ENCODE measurements at places on chromosomes 3 and 15.

GRCh38 chr15:62711691-62712454, 330.7 kb upstream of the TPM1 start:
- no peak for DNase-seq

GRCh38 chr3:145519398-145520047, 641.5 kb downstream of the PLOD2 start:
- DNase-seq, result no peak

GRCh38 chr15:98905963-98906711, 101.5 kb downstream of the PGPEP1L start:
- no peak for DNase-seq

DNA sequence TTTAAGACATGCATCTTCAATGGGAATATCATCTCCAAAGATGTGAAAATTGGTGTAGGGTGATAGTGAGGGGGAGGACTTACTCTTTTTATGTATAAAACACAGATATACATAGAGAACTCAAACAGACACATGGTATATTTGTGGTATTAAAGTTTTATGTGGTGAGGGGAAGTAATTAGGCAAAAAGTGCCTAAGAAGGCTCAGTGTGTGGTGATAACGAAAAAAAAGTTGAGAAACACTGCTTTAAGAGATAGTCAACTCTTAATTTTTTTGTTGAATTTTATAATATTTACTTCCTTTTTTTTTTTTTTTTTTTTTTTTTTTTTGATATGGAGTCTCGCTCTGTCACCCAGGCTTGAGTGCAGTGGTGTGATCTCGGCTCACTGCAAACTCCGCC, 174.2 kb upstream of the FRMD4B start:
- DNase-seq, result no peak

GRCh38 chr3:39754549-39754948, 54.9 kb upstream of the MYRIP start:
- no peak for DNase-seq

GRCh38 chr3:38561746-38562466, 65.8 kb downstream of the EXOG start:
- no peak for DNase-seq

GRCh38 chr15:71271327-71271726, 156.1 kb downstream of the THSD4 start:
- no peak for DNase-seq

DNA sequence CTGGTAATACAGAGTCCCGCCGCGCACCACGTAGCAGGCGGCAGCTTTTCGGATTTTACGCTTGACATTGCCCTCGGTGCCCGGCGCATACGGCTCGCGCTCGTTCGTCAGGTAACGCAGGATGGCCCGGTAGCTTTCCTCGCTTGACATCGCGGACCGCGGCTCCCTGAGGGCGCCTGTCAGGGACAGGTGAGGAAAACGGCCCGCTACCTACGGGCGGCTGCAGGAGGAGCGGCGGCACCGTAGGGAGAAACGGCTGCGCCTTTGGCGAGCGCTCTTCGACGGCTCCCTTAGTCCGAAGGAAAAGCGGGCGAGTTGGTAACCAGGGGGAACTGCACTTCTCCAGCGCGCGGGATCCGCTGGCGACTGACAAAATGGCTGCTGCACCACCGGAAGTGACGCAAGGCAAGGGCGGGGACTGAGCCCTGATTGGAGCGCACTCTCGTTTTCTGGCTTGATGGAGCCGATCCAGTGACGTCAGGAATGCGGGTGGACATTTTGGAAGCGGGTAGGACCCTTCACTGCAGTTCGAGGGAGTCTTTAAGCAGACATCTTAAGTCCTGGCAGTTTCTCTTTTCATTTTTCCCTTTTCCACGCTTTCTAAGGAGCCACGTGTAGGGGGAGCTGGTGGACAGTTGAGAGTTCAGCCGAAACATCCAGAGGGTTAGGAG, at the start of gene ZBTB11:
TSS of gene ZBTB11 (minus strand) at position 368 of the 671 bp plus-strand sequence. CDS start at position 150, 218 bp downstream.
- DNase-seq, result peak; percentile 100

- DNase-seq, result no peak
These were observed 93.3 kb upstream of the HACD2 start for GRCh38 chr3:123678108-123678511.

- no peak for DNase-seq
These were observed 179.3 kb downstream of the POTEB3 start for GRCh38 chr15:21260966-21261395.

- DNase-seq, result no peak
These were observed 71.5 kb downstream of the CERS3 start for GRCh38 chr15:100457201-100457600.

DNA sequence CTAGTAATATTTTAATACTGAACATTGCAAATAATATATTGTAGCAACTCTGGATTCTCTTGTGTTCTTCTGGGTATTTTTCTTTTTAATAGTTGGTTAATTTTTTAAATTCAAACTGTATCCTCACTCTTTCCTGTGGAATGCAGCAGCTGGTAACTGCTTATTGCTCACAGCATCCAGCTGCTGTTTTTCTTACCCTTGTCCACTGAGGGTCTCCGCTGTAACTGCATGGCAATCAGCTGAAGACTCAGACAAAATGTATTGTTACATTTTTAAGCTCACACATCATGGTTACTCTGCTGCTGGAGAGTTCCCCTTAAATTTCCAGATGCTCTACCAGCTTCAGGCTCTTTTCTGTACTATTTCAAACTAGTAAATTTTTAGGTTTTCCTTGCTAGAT, 227.6 kb downstream of the MBNL1 start:
- no peak for DNase-seq

DNA sequence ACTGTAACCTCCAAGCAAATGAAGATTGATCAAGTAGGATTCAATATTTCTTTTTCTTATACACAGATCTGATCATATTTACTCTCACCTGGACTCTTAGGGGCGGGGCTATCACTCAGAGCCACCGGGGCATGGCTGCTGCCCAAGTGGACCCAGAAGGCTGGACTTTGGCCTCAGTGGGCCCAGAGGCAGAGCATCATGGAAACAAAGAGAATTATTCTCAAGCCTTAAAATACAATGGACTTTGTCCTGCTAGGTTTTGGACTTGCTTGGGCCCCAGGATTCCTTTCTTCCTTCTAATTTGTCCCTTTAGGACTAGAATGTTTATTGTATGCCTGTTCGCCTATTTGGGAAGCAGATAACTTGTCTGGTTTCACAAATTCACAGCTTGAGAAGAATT, 85.1 kb downstream of the SUCLG2 start:
- no peak for DNase-seq

- no peak for DNase-seq
These were observed 64.0 kb downstream of the ST6GAL1 start for GRCh38 chr3:186994000-186994955.

DNA sequence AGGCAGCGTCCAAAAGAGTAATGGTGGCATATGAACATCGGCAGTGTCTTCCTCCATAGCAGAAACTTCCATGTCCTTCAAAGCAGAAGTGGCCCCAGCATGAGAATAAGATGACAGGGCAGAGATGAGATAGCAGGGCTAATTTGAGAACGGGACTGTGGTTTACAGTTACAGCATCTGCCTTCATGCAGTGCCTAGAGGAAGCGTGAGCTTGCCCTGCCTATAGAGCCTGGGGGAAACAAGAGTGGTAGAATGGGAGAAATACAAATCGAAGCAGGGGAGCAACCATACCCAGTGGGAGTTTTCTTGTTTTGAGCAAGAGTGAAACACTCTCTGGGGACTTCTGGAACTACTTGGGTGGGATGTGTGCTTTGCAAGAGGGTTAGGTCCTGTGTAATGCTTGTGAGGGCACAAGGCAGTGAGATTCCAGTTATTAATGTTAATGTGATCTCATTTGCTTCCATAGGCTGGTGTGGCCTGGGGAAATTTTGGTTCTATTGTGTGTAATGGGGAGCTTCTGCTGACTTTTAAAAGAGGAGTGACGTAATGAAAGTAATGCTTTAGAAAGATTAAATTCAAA, 616.9 kb downstream of the ZIC1 start:
- DNase-seq, result no peak

DNA sequence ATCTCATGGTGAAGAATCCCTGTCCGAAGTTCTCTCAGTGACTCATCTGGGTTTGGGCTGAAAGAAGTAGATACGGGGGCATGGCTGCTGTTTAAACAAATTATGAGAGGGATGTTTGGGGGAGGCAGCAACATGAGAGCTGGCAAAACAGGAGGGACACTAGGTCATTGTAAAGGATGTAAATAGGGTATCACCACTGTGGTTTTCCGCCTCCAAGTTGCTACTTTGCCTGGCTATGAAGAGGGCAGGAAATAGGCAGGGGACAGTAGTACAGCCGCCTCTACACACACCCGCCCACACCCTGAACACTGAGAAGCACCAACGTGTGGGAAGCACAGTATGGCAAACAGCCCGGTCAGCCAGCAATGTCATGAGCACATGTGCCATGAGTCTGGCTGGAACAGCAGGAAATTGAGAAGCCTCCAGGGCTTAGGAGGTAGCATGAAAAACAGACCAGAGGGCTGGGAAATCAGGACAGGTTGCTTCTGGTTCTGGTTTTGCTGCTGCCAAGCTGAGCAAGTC, 17.1 kb downstream of the HEXA start:
- DNase-seq, result no peak

- no peak for DNase-seq
These were observed 29.9 kb upstream of the GNB5 start for GRCh38 chr15:52220937-52221660.

GRCh38 chr3:81624756-81625155, 136.7 kb downstream of the GBE1 start:
- DNase-seq, result no peak

DNA sequence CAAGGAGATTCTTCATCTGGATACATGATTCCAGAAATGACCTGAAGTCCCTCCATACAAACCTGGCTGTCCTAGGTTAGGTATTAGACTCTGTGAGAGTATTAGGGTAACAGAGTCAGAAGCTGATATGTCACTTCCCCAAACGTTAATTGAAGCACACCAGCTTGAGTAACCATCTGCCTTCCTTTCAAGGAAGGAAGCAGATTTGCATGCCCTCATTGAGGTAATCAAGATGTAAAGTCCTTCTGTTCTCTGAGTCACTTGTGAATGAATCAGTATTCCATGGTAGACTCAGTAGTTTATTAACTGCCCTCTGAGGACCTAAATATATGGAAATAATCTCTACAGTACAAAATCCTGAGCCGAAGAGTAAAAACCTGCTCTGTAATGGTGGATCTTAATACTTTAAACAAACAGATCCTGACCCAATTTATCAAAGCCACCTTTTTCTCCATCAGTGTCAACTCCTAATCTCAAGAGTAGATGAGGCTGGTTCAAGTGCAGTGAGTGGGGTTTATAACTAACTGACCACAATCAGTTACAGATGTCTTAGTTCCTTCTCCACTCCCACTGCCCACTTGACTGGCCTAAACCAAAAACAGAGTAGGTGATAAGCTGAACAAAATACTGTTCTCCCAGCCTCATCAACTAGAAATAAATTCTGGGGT, 246.2 kb upstream of the CHRM5 start:
- DNase-seq, result no peak

DNA sequence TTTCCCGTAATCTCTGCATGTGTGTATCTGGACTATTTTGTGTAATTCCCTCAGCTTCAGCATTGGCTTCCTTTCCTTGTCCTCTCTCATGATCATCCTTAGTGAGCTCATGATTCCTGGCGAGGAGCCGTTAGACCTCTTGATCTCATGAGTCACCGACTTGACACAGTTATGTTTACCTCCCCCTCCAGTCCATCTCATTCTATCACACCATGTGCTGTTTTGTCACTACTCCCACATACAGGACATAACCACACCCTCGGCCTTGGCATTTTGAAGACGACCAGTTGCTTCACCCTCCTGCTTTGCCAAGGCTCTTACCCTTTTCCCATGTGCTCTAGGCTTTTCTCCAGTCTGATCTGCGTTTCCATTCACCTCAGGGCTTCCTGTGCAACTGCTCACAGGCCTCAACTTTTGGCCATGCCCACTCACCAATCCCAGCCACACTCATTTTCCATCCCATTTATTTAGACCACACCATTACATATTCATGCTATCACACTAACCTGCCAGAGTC, 41.5 kb downstream of the CP start:
- DNase-seq, result no peak

- no peak for DNase-seq
These were observed 23.7 kb downstream of the SRPRB start for GRCh38 chr3:133829310-133829707.

DNA sequence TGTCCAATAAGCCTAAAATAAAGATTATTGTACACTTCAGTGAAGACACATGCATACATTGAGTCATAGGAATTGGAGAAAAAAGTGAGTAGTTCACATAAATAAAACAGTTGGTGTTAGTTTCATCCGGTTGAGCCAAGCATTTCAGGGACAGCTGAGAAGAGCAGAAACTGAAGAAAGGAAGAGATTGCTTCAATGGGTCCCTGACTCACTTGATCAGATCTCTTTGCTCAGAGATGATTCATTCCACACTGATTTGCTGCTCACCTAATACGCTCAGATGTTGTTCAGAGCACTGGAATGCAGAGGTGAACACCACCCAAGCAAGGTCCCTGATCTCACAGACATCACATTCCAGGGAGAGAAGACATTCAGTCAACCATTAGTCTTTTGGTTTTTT, 93.7 kb downstream of the RAD18 start:
- no peak for DNase-seq

GRCh38 chr3:86629511-86629910, 361.4 kb downstream of the VGLL3 start:
- DNase-seq, result no peak

DNA sequence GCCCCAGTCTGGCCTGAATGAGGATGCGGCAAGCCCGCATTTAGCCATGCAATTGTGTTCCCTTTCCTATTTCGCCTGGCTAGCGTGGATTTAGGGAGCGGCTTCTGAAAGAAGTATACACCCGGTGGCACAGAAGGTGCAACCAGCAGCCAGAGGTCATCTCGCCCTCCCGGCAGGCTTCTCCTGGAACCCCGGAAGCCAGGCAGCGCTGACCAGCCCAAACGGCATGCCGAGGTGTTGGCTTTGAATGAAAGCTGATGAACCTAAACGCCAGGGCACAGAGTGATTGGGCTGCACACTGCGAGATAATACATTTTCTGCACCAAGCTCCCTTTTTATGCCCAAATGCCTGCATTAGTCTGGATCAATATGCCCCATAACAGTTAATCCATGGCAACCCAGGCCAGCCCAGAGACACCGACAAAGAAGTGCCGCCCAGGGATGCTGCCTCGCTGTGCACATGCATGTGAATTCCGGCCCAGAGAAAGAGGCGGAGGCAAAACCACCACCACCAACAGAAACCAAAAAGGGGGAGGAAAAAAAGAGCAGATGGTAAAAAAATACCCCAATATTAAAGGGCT, 1.4 kb downstream of the SRGAP3 start:
- DNase-seq, result no peak
